Right forelimb (tissue), 1 donor: ENCODE measurements at places on chromosomes 7 and 10.

DNA sequence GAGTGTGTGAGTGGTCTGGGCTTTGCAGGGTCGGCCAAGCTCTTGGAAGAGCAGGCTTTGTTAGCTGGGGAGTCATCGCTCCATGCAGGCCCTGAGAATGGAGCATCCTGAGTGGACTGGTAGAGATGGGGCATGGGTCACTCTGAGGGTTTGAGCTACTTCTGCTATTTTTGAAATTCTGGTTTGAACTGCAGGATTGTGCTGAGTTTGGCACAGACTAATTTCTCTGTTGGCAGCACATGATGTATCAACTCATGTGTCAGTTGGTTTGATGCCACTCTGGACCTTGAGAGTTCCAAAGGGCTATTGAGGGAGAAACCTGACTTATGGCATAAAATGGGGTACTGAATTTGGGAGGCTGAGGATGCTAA lies 56.3 kb downstream of the LRMDA start:
- DNase-seq: no peak

DNA sequence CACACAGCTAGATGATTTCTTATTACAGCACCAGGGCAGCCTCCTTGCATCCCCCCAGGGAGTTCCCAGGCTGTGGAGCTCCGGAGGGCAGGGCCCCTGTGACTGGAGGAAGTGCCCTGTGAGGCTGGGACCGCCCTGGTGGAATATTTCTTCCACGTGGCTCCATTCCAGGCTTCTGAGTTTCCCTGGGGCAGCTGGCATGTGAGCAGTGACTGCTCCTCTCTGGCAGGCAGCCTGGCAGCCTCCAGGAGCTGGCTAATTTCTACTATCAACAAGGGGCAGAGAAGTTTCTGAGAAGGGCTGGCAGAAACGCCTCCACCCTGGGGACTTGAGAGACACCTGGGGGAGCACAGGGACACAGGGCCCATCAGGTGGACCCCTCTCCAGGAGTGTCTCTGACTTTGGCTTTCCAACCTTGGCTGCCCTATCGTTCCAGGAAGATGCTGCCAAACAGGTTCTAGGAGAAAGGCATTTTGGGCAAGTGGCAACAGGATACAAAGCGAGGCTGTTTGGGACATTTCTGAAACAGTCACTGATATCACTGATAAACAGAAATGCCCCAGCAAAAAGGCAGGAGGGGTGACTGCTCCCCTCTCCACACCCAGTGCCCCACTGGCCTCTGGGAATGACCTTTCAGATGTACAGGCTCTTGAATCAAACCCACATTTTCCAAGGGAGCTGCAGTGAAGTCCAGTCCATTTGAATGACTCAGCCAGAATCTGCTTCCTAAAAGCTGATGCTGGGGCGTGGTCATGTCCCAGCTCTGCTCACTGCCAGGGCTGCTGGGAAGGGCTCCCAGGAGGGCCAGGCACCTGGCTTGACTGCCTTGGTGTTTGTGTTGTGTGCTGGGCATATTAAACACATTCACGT lies 16.1 kb downstream of the MYOF start:
- DNase-seq: peak; percentile 74

- DNase-seq: no peak
These were observed 87.9 kb upstream of the PTER start for GRCh38 chr10:16348891-16349290.

- DNase-seq: no peak
These were observed 185.0 kb downstream of the ELFN1 start for GRCh38 chr7:1854866-1855724.

DNA sequence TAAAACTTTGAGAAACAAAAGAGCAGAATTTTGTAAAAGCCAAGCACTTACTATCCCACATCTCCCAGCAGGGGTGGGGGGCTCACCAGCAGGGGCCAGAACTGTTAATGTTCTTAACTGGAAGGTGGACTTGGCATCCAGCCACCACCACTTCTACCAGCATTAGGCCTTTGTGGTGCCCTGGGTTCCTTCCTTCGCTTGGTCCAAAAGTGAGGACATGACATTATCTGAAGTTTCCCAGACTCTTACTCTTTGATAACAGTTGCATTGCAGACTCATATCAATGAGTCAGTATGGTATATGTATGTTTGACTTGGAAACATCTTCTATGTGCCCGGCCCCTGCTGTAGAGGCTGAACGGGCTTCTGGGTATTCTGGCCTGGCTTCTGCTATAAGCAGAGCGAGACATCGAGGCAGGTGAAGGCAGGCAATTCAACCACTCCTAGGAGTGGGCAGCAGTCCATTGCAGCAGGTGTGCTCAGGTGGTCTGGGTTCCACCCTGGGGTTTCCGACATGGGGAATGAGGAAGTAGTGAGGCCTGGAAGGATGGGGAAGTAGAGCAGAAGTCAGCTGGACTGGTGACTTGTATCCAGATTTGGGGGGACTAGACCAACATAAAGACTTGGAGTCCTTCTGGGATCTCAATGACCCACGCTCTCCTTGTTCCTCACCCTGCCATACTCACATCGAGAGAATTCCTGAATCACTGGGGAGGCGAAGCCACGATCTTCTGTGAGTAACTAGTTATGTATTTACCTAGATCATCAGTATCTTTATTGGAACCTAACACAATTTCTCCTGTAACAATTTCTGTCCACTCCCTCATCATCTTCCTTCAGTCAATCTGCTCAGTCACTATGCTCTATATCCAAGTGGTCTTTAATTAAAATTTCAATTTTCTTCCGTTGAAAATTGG lies 4.1 kb downstream of the ZNF777 start:
- DNase-seq: no peak

DNA sequence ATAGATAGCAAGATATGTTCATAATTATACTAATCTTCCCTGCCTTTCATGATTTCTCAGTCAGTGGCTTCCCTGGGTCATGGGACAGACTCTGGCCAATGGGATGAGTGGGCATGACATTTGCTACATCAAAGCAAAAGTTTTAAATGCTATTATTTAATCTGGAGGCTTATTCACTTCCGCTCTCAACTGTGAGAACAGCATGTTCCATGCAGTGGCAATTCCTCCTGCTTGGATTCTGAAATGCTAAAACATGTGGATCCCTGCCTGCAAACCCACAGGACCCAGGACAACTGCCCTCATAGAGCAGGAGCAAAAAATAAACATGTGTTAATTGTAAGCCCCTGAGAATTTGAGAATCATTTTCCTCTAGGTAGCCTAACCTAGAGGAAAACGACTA lies 1412.4 kb upstream of the CELF2 start:
- DNase-seq: no peak

- DNase-seq: no peak
These were observed 1.4 kb downstream of the IDE start for GRCh38 chr10:92572362-92573090.

DNA sequence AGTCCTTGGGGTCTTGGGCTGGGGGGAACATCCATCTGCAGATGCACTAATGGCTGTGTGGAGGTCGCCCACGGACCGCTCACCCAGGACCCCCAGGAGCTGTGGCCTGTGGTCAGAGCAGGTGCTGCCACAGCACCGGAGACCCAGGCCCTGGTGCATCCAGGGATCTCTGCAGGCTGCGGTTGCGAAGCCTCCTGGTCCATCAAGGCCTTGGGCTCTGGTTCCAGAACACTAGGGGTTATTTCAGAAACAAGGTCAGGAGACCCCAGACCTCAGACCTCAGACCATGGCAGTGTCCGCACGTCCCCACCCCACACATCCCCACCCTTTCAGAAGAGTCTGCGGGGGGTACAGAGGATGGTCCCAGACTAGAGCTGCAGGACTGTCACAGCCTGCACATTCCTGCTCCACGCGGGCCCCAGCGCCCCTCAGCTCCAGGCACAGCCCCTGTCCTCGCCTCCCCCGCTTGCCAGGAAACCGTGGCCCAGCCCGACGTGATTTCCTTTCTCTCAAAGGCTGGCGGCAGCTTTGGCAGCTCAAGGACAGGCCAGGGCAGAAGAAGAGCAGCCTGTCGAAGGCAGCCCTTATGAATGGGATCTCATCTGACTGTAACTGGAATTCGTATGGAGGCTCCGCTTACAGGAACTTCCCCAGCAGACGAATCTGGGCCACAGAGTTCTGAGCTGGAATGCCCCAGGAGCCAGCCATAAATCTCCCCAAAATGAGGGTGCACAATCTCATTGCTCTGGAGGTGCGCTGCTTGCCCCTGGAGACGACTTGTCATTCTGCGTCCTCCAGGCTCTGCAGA lies 136.2 kb upstream of the RET start:
- DNase-seq: no peak
